Activated CD8-positive, alpha-beta memory T cell treated with anti-CD3 and anti-CD28 coated beads, Interleukin-2, amount 10 ng/mL, durations not matched to agents 7 days and 5 days (primary cell): ENCODE measurements at places on chromosomes 1 and 21. TPM values are rescaled to one million over a fixed set of nuclear protein-coding genes. Genes with fewer than 3 reads are reported as not detected.

DNA sequence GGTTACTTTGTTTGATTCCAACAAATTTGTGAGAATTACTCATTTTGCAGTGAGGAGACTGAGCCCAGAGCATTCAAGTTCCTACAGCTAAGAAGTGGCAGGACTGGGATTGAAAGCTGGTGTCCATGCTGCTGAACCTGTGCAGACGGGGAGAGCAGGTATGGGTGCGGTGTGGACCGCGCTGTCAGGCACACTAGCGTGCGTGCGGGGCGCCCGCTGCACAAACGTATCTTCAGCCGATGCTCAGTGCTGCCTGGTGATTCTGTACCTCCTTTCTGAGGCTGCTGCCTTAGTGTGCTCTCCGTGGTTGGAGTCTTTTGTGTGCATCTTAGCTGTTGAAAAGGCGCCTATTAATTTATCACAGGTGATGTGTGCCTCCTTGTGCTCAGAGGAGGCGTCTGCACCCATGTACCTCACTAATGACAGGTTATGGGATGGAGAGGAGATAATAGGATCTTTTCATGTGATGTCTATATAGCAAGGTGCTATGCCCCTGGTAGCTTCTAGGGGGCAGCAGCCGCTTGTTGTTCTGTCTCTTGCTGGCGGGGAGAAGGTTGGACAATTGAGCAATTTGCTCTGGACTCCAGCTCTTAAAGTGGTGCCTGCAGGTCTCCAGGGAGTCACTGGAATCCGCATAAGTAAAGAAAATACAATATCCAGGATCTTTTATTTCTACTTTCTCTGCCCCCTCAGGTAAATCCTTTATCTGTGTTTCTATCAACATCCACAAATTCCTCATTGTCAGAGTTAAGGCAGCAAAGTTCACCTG lies 32.5 kb downstream of the PEX14 start:
- DNase-seq = peak; percentile 77

DNA sequence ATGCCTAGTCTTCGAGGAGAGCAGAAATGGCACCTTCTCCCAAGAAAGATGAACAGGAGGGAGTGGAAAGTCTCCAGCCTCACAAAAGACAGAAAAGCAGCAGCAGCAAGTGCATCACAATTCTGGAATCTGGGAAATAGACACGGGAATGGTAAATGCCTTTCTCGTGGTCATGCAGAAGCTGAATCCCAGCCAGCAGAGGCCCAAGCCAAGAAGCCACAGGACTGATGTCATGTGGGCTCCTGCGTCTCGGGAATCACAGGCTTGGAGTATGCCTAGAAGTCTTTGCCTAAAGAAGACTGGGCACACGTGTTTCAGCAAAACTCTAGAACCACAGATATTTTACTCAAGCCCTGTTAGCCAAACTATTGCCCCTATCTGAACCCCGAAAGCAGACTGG lies 260.3 kb upstream of the PLD5 start:
- no peak for DNase-seq

The WDTC1 gene
- 32.6 TPM for total RNA-seq

- no peak for DNase-seq
Observed at GRCh38 chr1:151372058-151372934, at the start of gene SELENBP1. SELENBP1 (minus strand) TSS chr1:151372705; CDS start chr1:151372641, 64 bp downstream.

GRCh38 chr1:231691618-231692259 lies 65.1 kb downstream of the DISC1 start:
- DNase-seq = no peak

- DNase-seq = no peak
Observed at GRCh38 chr21:37164742-37165141, 91.7 kb downstream of the TTC3 start.

The NCAM2 gene
- not detected for total RNA-seq

The ALPL gene
- total RNA-seq = not detected

The TMEM240 gene
- total RNA-seq = 0.38 TPM

- no peak for DNase-seq
Observed at GRCh38 chr1:109687641-109688499, at the start of gene GSTM1. GSTM1 (plus strand) TSS chr1:109687817; CDS start chr1:109687874, 57 bp downstream.

- DNase-seq = no peak
Observed at GRCh38 chr21:27132266-27132665, 165.4 kb upstream of the ADAMTS5 start.

The ZMYM4 gene
- 21.8 TPM for total RNA-seq

- no peak for DNase-seq
Observed at GRCh38 chr1:226656201-226656600, 82.9 kb downstream of the ITPKB start.

DNA sequence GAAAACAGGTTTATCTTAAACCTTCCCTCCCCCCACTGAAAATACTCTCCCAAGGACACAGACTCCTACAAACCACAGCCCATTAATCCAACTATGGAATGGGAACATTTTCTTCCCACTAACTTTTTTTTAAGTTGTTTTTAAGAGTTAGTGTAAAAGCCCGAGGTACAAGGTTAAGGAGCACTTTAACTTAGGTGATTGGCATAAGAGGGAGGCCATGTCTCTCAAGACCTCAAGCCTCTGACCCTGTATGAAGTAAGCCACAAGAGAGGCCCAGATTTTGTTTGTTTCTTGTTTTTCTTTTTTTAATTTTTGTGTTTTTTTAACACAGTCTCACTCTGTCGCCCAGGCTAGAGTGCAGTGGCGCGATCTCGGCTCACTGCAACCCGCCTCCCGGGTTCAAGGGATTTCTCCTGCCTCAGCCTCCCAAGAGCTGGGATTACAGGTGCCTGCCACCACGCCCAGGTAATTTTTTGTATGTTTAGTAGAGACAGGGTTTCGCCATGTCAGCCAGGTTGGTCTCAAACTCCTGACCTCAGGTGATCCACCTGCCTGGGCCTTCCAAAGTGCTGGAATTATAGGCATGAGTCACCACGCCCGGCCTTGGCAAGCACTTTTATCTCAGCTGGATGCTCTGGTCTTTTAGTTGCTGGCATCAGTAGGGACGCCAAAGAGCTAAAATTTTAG lies 14.4 kb downstream of the ARMH1 start:
- DNase-seq = no peak

GRCh38 chr1:72462186-72462905 lies 180.0 kb upstream of the NEGR1 start:
- DNase-seq = no peak

The NBPF4 gene
- 0.15 TPM for total RNA-seq

- DNase-seq = no peak
Observed at GRCh38 chr1:54882519-54882918, 4.5 kb downstream of the DHCR24 start.

The OR2L2 gene
- 0.23 TPM for total RNA-seq

DNA sequence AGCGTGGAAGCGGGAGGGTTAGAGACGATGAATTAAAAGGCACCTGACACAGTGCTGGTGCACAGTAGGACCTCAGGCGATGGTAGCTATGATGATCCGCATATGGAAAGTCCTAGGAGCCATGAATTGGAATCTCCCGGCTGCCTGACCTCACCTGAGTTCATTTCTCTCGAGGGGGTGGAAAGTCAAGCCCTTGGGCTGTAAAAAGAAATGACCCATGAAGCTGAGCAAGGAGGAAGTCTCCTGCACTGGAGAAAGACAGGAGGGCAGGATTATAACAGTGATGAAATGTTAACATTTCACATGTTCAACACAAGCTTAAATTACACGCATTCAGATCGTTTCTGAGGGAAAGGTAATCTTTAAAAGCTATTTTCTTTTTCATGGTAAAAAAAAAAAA lies 481.2 kb downstream of the MATN1 start:
- no peak for DNase-seq

GRCh38 chr1:81590171-81590570 lies 210.6 kb upstream of the ADGRL2 start:
- DNase-seq = no peak

The CYP4A11 gene
- total RNA-seq = not detected

DNA sequence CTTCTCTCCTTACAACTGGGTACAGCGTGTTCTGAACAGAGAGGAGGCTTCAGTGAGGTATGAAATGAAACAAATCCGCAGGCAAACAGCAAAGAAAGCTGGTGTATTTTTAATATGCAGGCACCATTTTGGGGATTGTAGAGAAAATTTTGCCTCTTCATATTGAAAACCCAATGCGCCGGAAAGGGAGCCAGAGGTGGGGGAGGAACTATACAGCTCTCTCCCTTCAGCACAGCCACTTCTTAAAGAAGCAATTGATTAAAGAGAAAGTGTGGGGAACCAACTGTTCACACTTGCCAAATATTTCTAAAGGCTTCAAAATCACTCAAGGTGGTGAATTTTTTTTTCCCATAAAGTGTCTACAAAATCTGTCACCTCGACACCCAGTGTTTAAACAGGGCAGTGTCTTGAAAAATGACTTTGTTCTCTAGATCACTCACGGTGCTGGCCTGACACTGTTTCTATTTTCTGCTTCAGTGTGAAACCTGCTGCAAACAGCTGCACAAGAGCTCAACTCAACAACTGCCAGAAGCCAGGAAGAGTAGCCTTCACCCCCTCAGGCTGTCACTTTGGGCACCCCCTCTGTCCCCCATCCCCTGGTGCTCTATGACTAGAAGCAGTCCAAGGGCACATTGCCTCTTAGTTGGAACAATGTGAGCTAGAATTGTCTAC lies 123.8 kb upstream of the CTTNBP2NL start:
- DNase-seq = no peak

DNA sequence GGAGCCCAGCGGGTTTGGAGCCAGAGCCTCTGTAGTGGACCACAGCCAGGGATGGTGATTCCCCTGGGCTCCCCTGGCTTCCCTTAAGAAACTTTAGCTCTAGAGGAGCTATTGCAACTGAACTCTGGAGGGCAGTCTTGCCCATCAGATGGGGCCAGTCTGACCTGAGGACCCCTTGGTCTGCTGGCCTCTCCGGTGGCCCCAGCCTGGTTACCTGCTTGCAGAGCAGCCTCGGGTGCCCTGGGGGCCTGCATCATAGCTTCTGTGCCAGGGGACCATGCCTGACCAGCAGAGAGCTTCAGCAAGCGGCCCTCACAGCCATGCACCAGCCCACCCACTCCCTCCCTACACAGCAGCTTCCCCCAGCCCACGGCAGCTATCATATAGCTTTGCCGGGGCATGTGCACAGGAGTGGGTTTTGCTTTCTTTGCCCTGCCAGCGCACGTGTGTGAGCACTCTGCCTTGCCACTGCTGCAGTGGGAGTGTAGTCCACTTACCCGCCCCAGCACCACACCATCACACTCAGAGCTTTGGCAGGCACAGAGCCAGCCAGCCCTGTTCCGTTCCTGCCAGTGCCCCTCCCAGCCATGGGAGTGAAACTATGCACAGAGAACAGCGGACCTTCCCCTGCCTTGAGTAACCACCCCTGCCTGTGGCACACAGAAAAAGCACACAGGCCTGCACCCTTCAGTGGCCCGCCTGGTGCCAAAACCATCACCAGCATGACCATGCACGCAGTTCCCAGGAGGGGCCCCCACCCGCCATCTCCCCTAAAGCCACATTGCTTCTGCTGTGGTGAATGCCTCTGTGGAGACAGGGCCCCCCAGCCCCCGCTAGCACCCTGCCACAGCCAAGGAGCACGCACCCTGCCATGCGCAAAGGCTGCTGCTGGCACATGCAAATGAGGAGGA lies 442.9 kb upstream of the NEGR1 start:
- DNase-seq = no peak

GRCh38 chr1:227886503-227886961 lies 61.2 kb downstream of the WNT9A start:
- DNase-seq = no peak

The NBPF20 gene
- 0.55 TPM for total RNA-seq

DNA sequence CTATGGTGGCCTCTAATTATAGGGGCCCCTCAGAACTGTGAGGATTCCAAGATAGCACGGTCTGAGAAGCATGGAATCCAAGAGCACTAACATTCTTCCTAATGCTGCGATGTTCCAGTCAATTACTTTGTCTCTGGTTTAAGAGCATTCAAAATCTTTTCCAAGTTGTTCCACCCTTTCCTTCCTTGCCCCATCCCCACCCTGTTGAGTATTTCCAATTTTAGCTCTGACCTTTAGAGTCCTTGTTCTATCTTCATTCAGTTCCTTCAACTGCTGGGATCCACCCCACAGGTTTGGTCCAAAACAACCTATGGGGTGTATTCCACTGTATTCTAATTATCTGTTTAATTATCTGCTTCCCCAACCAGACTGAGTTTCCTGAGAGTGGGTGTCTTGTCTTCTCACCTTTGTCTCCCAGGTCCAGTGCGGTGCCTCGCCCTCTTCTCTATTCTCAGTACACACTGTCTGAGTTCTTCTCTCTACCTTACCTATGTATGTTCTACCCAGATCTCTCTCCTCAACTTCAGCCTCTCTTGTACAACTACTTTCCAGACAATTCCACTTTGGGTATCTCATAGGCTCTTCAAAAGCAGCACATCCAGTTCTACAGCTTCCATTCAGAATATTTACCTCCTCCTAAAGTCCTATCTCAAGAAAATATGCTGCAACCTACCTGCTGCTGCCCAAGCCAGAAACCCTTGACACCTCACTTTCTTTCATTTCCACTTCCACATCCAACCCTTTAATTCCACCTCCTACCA lies 25.0 kb upstream of the BCL9 start:
- DNase-seq = no peak

GRCh38 chr1:224504297-224505041 lies 69.9 kb upstream of the WDR26 start:
- DNase-seq = no peak

The SLC45A1 gene
- total RNA-seq = 0.26 TPM

DNA sequence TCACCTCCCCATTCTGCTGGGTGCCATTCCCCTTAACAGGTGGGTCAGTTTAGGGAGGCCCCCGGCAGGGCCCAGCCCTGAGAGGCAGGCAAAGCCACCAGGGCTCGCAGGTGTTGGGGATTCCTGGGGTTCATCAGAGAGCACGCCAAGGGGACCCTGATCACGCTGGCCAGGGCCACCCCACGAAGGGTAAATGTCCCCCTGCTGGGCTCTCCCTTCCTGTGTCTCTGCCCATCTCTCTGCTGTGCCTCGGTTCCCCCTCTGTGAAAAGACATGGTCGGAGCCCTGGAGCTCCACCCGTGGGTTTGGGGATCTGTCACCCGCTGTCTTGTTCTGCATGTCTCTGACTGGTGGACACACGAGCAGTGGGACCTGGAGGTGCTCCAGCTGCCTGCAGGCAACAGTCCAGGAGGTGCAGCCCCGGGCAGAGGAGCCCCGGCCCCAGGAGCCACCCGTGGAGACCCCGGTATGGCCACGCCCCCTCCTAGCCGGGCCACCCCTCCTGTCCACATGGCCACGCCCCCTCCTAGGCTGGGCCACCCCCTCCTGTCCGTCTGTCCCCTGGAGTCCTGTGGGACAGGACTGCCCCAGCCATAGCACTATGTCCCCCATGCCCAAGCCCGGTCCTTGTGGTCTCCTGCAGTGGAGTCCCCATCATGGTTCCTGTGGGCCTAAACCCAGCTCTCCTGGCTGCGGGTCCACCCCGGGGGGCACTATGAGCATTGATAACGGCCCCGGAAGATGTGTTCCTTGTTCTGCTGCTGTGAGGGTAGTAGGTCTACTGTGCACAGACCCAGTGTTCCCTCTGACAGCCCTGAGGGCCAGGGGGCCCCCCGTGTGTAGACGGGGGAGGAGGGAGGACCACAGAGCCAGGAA lies 6.5 kb downstream of the AIRE start:
- DNase-seq = no peak

The POU3F1 gene
- total RNA-seq = not detected

The KRTCAP2 gene
- total RNA-seq = 177 TPM

The AMY1A gene
- total RNA-seq = not detected
